ENCODE measurements at places on chromosomes 11 and 22. TPM values are rescaled to one million over a fixed set of nuclear protein-coding genes. Genes with fewer than 3 reads are reported as not detected.

The SYT12 gene
- 0.09 TPM for polyA plus RNA-seq

The PGA4 gene
- 0.94 TPM for polyA plus RNA-seq

The FAM118A gene
- 28.1 TPM for polyA plus RNA-seq

The TSPAN18 gene
- 69.9 TPM for polyA plus RNA-seq

The KCNC1 gene
- 0.67 TPM for polyA plus RNA-seq

The MYRF gene
- polyA plus RNA-seq: 28.4 TPM

The SUSD2 gene
- polyA plus RNA-seq: 20.2 TPM

The AQP11 gene
- 2.0 TPM for polyA plus RNA-seq

Data from right lung (tissue), 10 donors.